ENCODE measurements at places on chromosomes 3 and 15.

DNA sequence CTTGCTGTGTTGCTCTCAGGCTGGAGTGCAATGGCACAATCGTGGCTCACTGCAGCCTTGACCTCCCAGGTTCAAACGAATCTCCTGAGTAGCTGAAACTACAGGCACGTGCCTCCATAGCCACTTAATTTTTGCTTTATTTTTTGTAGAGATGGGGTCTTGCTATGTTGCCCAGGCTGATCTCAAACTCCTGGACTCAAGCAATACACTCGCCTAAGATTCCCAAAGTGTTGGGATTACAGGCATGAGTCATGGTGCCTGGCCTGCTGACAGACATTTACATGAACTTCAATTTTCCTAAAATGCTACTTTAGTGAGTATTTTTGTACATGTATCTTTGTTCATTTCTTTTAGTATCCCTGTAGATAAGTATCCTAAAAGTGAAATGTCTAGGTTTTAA lies 132.3 kb downstream of the SUCLG2 start:
- DNase-seq: no peak

- DNase-seq: no peak
These were observed 4.8 kb downstream of the GPR15 start for GRCh38 chr3:98536456-98537017.

GRCh38 chr15:75063338-75063737 lies 39.9 kb downstream of the PPCDC start:
- DNase-seq: no peak

GRCh38 chr3:120614765-120615164 lies 18.6 kb downstream of the NDUFB4 start:
- DNase-seq: no peak

GRCh38 chr15:73930371-73930770 lies 4.1 kb downstream of the LOXL1 start:
- DNase-seq: no peak
